ENCODE measurements at places on chromosomes 3 and 15.

DNA sequence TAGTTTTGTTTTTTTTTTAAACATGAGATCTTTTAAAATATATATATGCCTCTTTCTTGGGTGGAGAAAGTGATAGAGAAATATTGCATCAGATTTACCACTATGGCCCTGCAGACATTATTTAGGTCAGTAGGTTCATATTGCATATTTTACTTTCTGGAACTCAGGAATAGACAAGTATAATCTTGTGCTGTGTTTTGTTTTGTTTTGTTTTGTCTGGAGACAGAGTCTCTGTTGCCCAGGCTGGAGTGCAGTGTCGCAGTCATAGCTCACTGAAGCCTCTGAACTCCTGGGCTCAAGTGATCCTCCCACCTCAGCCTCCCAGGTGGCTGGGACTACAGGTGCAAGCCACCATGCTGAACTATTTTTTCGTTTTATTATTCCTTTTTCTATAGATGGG lies 21.5 kb upstream of the DUT start:
- no peak for DNase-seq

DNA sequence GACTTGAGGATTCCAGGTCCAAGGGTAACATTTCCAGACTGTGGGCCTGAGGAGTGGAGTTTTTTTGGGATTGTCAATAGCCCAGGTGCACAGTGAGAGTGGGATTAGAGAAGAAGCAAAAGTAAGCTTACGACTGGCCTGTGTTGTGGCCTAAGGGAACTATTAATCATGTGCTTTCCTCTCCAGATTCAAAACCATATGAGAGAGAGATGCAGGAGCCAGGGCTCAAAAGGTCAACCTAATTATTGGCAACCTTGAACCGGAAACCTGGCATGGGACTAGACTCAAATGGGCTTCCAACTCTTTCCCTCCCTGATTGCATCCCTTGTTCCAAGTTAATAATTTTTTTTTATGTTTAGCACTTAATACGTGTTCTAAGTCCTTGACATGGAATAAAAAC lies 242.1 kb upstream of the THRB start:
- DNase-seq = no peak

DNA sequence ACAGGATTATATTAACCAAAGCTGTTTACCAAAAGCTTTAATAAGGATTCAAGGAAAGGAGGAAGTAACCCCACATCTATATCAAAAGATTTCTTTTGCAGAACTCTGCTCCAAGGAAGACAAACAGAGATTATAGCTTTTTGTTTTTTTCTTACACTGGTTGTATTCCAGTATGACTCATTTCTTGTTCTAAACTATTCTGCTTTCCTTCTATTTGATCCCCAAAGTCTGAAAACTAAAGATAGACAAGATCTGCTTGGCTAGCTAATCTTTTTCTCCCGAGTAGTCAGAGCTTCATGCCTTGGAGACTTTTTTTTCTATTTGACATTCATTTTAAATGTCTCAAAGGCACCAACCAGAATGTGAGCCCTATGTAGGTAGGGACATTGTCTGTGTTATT lies 36.8 kb upstream of the FRMD5 start:
- no peak for DNase-seq

DNA sequence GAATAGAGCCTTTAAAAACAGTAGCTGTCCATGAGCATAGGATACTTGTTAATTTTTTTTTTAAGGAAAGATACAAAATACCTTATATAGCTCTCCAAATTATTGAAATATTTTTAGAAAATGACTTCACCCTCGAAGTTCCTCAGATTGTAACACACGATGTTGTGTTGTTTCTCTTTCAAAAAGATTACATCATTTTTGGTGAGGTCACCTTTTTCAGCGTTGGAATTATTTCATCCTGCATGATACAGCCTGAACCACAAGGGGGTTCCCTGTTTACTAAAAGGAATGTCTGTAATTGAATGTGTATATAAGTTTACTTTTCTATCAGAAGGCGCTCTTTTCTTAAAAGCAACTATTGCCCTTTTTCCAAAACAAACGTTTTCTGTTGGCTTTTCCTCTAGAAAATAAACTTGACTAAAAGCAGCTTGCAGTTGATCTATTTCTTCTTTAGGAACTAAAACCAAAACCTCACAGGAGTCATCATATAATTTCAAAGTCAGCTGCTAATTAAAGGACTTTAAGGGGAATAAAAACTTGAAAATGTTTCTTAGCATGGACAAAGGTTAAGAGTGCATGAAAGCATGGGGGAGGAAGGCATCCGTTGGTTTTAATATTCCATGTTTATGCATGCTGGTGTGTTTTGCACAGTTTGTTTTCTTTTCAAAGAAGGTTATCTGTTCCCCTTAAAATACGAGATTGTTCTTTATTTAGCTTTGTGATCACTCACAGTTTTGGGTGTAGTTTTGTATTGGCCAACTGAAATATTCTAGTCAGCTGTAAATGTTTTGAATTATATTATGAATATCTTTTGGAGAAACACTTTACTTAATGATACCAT lies 29.4 kb downstream of the LYSMD4 start:
- no peak for DNase-seq
